ENCODE measurements at places on chromosomes 2 and 18.

GRCh38 chr2:240356700-240357640 lies 78.5 kb upstream of the GPC1 start:
- DNase-seq: no peak

- DNase-seq: no peak
These were observed 3.6 kb downstream of the ARID5A start for GRCh38 chr2:96540136-96540535.

DNA sequence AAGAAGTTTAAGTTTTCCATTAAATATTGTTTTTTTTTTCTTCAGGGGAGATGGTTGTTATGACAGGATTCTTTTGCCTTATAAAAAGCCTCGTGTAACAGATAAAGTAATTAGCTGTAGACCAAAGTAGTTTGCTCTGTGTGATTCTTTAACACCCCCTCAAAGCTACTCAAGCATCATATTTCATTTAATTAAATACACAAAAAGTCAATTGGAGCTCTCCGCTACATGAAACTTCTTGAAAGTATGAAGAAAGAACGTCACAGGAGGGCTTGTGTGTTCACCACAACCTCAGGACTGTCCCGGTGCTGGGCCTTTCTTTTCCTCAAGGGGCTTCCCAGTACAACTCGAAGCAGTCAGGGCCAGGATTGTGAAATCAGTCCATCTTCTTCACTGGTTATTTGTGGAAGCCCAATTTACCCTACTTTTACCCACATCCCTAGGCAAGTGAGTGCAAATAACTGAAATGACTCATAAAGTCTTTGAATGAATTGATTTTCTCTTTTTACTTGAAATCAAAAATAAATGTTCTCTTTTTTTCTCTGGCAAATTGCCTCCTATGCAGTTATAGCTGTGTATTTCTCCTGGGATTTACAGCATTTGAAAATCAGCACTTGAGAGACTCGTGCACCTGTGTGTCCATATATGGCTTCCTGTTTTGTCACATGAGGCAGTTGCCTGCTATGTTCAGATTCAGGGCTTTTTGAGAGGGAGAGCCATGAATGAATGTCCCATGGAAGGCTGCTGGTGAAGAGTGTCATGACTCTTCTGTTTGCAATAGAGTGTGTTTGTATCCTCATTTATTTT lies 48.6 kb downstream of the LINC00305 start:
- no peak for DNase-seq

GRCh38 chr18:13566941-13567746 lies 159.2 kb downstream of the FAM210A start:
- peak; percentile 32 for DNase-seq

GRCh38 chr18:78505851-78506461 lies 473.7 kb upstream of the SALL3 start:
- DNase-seq: no peak

GRCh38 chr2:154911729-154912128 lies 213.2 kb downstream of the KCNJ3 start:
- DNase-seq: no peak

DNA sequence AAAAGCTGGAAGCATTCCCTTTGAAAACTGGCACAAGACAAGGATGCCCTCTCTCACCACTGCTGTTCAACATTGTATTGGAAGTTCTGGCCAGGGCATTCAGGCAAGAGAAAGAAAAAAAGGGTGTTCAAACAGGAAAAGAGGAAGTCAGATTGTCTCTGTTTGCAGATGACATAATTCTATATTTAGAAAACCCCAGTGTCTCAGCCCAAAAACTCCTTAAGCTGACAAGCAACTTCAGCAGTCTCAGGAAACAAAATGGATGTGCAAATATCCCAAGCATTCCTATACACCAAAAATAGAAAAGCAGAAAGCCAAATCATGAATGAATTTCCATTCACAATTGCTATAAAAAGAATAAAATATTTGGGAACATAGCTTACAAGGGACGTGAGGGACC lies 11.1 kb downstream of the SLC8A1 start:
- no peak for DNase-seq

DNA sequence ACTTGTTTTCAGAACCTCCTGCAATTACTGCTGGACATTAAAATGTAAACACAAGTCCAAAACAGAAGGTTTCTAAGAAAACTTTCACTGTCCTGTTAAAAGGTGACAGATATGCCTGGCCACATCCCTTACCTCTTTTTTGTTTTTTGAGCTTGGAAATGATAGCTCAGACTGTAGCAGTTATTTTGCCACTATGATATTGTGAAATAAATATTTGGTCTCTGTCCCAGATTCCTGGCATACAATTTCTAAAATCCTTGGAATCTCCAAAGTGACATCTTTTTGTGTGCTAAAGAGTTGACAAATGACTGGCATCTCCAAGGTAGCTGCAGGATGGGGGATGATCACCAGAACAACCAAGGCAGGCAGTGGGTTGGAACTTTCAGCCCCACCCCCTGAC lies 16.8 kb downstream of the TPGS2 start:
- no peak for DNase-seq

DNA sequence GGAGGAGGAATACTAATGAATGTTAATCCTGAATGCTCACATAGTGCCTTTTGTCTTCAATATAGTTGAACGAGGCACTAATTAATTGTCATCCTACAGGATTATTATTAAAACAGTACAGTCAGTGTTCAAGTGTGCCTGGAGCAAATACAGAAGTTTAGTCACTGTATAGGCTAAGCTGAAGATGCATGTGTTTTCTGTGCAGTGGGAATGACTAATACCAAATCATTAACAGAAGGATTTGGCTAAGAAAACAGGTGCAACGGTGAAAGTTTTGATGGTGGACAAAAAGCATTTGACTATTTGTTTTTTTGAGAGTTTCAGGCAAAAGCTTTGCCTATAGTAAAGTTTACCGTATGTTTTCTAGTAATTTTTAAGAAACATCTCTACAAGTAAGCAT lies 62.8 kb downstream of the DCC start:
- no peak for DNase-seq

DNA sequence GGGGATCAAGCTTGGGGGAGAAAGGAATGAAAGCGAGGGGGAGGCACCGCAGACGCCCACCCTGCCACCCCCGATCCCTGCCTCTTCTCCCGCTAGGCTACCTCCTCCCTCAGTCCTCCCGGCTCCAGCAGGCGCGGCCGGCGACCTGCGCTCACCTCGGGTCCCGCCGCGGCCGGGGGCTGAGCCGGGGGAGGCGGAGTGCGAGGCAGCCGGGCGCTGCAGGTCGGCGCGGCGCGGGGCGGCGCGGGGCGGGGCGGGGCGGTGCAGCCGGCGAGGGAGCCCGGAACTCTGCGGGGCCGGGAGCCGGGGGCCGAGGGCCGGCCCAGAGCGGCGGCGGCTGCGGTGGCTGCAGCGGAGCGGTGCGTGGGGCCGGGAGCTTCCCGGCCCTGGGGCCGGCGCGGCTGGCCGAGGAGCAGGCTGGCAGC lies 477 bp downstream of the ACVR1 start:
- peak; percentile 59 for DNase-seq

DNA sequence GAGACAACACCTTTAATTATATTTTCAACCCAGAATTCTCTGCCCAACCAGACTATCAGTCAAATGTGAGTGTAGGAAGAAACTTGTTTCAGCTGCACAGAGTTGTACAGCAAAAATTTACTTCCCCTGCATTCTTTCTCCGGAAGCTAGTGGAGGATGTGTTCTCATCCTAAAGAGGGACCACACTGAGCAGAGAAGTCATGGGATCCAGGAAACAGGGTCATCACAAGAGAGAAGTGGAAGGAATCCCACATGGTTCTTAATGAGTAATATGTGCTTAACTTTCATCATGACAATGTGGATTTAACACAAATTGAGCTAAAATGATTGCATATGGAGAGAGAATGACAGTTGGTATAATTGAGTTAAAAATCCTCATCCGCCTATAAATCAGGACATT lies 78.2 kb downstream of the INPP4A start:
- no peak for DNase-seq

DNA sequence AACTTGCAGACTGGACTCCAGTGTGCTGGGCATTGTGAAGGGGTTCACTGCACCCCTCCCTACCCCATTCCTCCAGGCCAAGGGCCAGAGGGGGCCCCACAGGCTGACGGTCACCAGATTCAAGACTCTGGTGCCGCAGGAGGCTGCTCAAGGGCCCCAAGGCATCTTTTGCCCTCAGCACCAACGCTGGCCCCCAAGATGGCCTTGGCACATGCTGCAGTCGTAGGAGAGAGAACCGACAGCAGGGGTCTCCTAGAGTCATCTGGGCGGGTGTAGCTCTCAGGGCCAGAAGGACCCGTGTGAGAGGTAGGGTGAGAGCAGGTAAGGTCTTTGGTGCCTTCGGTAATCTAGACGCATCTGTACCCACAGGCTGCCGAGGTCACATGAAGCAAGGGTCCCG lies 18.7 kb upstream of the ODC1 start:
- DNase-seq: no peak

- no peak for DNase-seq
These were observed 151.6 kb upstream of the MSH6 start for GRCh38 chr2:47631306-47631705.

- DNase-seq: no peak
These were observed 50.6 kb upstream of the ITSN2 start for GRCh38 chr2:24410976-24411375.

GRCh38 chr2:62109554-62109953 lies 86.4 kb upstream of the B3GNT2 start:
- no peak for DNase-seq

GRCh38 chr2:232323328-232323650 lies 55.3 kb upstream of the ALPP start:
- no peak for DNase-seq

DNA sequence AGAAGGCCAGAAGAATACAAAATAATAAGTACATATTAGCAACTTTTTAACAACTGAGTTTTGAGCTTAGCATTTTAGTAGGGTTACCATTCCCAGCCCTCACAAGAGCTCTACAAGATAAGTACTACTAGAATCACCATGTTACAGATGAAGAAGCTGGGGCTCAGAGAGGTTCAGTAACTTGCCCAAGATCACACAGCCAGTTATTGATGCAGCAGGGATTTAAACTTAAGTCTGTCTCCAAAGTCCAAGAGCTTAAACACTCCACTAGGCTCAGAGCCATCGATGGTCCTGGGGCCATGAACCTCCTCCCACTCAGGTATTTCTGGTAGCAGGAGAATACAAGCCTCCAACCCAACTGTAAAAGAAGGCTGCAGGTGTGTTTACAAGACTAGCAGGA lies 30.8 kb downstream of the TNS1 start:
- DNase-seq: no peak
